ENCODE measurements at places on chromosomes 1 and 21.

- DNase-seq: no peak
These were observed 97.2 kb upstream of the LYPLAL1 start for GRCh38 chr1:219076326-219076937.

DNA sequence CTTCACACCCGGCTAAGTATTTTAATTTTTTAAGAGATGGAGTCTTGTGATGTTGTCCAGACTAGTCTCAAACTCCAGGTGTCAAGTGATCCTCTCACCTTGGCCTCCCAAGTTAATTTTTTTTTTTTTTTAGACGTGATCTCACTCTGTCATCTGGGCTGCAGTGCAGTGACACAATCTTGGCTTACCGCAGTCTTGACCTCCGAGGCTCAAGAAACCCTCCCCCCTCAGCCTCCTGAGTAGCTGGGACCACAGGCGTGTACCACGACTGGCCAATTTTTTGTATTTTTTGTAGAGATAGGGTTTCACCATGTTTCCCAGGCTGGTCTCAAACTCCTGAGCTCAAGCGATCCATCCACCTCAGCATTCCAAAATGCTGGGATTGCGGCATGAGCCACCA, 11.7 kb upstream of the IFNLR1 start:
- DNase-seq: no peak

DNA sequence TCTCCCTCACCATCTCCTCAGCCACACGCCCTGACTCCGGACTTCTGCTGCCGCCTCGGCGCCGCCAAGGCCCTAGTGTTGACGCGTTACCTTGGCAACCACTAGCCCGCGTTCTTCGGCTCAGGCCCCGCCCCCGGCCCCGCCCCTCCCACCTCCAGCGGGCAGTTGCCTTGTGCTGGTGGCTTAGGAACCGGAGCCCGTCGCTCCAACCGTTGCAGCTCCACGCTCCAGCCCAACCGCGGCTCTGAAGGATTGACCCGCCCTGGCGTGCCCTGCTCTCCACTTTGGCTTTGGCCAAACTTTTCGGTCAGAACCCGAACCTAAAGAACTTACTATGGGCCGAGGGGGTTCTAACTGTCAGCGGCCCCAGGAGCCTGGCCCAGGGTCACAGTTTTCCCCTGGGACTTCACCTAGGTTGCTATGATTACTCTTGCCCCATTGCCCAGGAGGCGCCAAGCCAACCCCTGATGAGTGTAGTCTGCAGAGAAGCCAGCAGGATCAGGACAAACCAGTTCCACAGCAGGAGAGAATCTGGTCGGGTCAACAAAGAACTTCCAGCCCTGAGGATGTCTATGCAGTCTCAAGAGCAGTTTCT, at the start of gene CFAP45:
Gene CFAP45 (minus strand): TSS at position 80 of the 595 bp plus-strand sequence. CDS start 67 bp downstream, at position 13.
- DNase-seq: no peak

DNA sequence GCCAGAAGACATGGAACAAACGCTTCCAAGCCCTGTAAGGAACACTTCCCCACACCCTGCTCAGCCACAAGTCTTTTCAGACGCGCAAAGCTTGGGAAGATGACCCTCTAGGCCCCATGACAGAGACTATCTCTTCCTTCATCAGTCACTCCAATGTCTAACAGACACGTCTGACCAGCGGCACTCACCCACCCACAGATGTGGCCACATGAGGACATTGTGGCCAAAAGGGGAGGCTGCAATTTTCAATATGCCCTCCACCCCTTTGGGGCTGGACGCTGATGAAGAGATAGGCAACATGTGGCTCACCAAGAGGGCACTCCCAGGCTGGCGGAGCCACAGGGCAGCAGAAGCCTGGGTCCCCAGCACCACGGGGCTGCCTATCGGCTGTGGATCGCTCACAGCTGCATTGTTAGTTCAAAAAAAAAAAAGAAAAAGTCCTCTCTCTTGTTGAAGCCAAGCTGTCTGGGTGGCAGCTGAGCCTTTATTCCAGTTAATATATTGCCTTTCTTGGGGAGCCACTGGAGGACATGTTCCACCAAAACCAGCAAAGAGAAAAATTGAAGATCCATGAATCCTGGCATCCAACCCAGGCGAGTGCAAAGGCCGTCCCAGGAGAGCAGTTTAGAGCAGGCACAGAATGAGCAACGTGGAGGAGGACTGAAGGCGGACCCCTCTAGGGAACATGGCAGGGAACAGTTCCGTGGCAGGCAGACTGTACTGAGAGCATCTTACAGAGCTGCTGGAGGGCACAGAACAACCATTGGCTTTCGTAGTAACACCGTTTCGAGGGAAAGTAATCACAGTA, 52.7 kb upstream of the GPR153 start:
- no peak for DNase-seq

GRCh38 chr1:109392788-109393616, 4.7 kb downstream of the SORT1 start:
- DNase-seq: no peak

Measured in GM12892 (cell line).